NCI-H2081 (cell line): ENCODE measurements at places on chromosomes 1 and 21.

DNA sequence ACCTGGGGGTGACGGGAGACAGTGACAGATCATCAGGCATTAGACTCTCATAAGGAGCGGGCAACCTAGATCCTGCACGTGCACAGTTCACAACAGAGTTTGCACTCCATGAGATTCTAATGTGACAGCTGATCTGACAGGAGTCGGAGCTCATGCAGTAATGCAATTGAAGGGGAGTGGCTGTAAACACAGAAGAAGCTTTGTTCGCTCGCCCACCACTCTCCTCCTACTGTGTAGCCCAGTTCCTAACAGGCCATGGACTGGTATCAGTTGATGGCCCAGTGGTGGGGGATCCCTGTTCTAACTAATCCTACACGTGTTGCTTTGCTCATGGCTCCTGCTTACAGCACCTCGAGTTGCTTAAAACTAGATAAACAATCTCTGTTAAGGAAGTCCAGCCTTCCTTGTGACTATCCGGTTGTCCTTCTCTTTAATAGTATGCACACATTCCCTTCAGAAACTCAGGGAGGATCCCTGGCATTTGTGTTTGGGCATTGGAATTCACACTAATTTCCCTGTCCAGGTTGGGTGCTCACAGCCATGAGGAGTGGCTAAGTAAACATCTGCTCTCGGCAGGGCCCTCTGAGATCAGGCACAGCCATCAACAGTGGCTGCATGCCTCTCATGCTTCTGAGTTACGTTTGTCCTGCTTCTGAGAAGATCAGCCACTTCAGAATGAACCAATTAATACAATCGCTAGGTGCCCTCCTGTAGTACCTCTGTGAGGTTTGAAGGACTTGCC is 21.1 kb upstream of the F3 start:
- DNase-seq: no peak

DNA sequence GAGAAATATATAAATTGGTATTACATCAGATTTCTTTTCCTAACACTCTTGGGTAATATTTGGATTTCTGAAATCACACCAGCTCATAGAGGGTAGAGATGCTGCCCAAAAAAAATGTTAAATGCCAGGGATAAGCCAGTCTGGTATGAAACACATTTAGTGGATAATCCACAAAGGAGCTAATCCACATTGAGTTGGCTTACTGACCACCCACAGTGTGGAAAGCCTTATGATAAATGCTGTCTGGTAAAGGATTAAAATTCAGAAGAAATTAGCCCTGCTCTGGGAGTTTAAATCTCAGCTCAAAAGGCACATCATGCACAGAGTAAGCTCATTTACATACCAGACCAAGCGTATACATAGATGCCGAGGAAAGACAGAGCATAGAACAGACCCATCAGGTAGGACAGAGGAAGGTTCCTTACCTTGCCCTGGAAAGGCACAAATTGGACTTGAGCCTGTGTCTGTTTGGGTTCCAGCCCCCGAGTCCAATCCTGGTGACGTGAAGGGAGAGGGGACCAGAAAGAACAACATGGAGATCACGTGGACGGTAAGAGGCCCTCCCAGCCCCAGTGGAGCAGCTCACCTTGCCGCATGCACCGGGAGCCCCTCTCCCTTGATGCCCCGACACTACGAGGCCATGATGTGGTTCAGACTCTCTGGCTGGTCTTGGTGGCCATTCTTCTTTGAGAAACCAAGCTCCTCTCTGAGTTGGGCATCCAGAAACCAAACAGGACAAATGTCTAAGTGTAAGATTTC is 62.9 kb upstream of the CNTN2 start:
- no peak for DNase-seq

GRCh38 chr1:150627826-150628410 is 1.5 kb downstream of the ENSA start:
- DNase-seq: no peak

DNA sequence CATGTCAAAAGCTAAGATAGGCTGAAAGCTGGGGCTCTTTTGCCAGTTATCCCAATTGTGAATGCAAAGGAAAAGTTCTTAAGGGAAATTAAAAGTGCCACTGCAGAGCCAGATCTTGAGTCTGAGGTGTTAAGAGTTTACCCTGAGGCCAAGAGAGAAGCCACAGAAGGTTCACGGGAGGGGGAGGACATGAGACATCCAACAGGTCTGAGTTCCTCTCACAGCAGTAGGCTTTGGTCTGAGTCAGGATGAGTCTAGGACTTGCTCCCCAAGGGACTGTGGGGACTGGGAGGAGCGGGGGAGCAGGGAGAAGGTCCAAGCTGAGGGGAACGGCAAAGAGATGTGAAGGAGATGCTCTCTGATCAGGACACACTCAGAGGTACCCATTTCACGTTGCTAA is 411.2 kb upstream of the CAMK1G start:
- DNase-seq: no peak

DNA sequence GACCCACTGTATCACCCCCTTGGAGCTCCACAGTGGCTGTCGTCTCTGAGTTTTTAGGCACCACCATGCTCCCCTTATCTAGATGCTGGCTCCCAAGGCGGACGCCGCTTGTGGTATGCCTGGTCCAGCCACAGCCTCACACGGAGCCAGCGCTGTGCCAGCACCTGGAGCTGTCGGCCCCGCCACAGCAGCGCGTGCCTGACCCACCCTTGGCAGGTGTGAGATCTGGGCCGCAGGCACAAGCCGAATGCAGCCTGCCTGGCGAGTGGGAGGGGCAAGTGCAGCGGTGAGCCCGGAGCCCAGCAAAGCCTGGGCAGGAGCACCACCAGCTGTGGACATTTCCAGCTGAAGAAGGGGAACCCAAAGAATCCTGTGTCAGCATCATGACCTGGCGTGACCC is 91.9 kb upstream of the BACE2 start:
- no peak for DNase-seq

DNA sequence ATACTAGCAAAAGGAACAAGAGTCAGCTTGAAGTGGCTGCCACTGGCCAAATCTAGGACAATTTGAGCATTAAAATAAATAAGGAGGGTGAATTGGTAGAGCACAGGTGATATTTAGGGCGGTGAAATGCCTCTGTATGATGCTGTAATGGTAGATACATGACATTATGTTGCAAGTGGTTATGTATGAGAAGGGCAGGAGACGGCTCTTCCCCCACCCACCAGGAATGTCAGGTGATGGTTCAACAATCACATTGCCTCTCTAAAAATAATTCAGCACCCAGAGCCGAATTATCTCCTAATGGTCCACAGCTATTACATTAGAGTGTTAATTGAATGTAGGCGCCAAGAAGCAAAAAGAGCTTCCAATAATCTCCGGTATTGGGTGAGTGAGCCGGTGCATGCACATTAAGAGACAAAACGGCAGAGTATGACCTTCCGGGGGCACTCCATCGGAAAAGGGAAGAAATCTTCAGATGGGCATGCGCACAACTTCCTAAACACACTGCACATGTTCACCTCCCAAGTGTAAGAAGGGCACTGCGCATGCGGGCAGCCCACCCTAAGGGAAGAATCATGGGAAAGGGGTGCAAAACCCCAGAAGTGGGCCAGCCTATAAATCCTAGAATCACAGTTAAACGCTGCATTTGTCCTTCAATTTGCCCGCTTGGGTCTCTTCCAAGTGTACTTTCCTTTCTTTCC is 6.8 kb upstream of the IFNAR1 start:
- DNase-seq: no peak

- no peak for DNase-seq
Measured at GRCh38 chr1:182046763-182047162, 14.7 kb downstream of the ZNF648 start.

DNA sequence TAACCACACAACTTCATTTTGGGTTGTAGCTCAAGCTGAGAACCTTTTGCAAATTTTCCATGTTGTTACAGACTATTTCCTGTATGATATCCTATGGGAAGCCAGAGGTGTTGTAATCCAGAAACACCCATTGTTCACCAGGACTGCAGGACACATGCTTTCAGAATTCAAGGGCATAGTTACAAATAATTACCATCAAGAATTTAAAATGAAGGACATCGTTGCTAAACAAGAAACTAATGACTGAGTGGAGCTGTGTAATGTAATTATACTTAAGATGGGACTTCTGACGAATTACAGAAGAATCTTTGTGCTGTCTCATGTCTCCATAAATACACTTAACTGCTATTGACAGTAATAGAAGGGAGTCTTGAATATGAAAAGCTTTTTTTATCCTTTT is 47.6 kb upstream of the HOOK1 start:
- DNase-seq: peak; percentile 24

- no peak for DNase-seq
Measured at GRCh38 chr1:206050655-206051235, 2.2 kb upstream of the RHEX start.

DNA sequence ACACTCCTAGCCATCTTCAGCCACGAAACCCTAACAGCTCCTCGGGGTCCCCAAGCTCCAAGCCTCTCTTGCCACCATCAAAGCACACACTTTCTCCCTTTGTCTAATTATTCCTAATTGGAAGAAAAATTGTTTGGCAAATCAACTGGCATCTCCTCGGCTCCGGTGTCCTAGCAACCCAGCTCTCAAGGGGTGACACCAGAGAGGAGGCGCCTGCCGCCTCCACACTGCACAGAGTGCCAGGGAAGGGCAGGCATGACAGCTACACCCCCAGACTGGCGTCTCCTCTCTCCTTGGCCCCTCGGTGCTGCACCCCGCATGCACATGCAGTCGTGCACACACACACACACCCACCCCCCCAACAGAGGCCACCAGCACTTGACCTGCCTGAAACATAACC is 18.2 kb upstream of the GJB5 start:
- DNase-seq: no peak

DNA sequence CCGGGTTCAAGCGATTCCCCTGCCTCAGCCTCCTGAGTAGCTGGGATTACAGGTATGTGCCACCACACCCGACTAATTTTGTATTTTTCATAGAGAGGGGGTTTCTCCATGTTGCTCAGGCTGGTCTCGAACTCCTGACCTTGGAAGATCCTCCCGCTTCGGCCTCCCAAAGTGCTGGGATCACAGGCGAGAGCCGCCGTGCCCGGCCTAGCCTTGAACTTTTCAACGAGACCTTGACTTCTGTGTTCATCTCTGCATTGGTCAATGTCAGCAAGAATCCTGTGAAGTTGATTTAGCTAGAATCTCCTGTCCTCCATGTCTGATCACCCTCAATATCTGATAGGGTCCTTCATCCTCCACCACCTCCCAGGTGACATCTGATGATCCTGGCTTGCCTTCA is 11.4 kb upstream of the CNR2 start:
- DNase-seq: no peak

GRCh38 chr1:219650880-219651279 is 38.0 kb upstream of the ZC3H11B start:
- no peak for DNase-seq

GRCh38 chr1:57423656-57424211 is at the start of gene DAB1:
TSS of gene DAB1 (minus strand) at chr1:57424060. CDS start at chr1:57291030, 133,030 bp downstream.
- peak; percentile 60 for DNase-seq

GRCh38 chr1:235670157-235670776 is 20.7 kb upstream of the GNG4 start:
- no peak for DNase-seq

- DNase-seq: peak; percentile 65
Measured at GRCh38 chr1:29875557-29876028, 639.3 kb downstream of the PTPRU start.
